ENCODE measurements at places on chromosomes 1 and 21. TPM values are rescaled to one million over a fixed set of nuclear protein-coding genes. Genes with fewer than 3 reads are reported as not detected.

SYTL1 gene
- total RNA-seq: 165 TPM

ST6GALNAC3 gene
- total RNA-seq: 42.8 TPM

PLA2G2A gene
- total RNA-seq: not detected

RHOU gene
- total RNA-seq: 21.5 TPM

SIK1 gene
- 16.1 TPM for total RNA-seq

FMOD gene
- under 0.01 TPM for total RNA-seq

LRRC71 gene
- not detected for total RNA-seq

JAM2 gene
- total RNA-seq: not detected

GCSAML gene
- total RNA-seq: under 0.01 TPM
